ENCODE measurements at places on chromosomes 2 and 18. TPM values are rescaled to one million over a fixed set of nuclear protein-coding genes. Genes with fewer than 3 reads are reported as not detected.
A peak's percentile ranks its signal among the peaks of the same experiment; 100 is the strongest.

- no peak overlapping the region for H3K27ac ChIP-seq
- no peaks in the 10 kb centered on the region for H3K4me1 ChIP-seq
- no peak overlapping the region for H3K4me3 ChIP-seq
- no peaks in the 10 kb centered on the region for H3K36me3 ChIP-seq
- no peak for DNase-seq
Observed at GRCh38 chr2:174967691-174968260, 37.4 kb downstream of the CHN1 start.

EGR4 gene
- total RNA-seq = not detected

GRCh38 chr18:38318416-38318815, 752.8 kb upstream of the CELF4 start:
- H3K4me1 ChIP-seq = no peaks in the 10 kb centered on the region
- no peaks in the 10 kb centered on the region for H3K27me3 ChIP-seq
- H3K4me3 ChIP-seq = no peak overlapping the region
- no peaks in the 10 kb centered on the region for H3K36me3 ChIP-seq
- DNase-seq = no peak

PARD3B gene
- total RNA-seq = 25.1 TPM

FLACC1 gene
- total RNA-seq = 3.7 TPM

DNA sequence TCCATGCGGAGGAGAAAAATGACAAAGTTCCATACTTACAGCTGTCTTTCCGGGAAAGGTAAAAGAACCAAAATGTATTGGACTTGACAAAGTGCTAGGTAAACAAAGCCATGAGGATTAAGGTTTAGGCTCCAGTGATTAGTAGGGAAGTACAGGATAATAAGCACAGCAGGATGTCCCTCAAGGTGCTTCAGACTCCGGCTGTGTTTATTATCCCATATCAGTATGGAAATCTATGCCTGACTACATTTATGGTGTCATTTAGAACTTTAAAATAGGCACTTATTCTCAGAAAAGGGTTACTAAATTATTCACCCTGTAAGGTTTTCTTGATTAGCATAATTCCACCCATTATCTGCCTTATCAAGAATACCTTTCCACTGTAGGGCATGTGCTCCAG, 136.3 kb upstream of the CCDC68 start:
- peaks cover 9% of the 10 kb centered on the region for H3K4me1 ChIP-seq
- no peaks in the 10 kb centered on the region for H3K27me3 ChIP-seq
- DNase-seq = no peak
- no peaks in the 10 kb centered on the region for H3K36me3 ChIP-seq

GRCh38 chr2:11129598-11130449, 25.4 kb upstream of the SLC66A3 start:
- H3K4me1 ChIP-seq = peaks cover 65% of the 10 kb centered on the region
- H3K4me3 ChIP-seq = peak overlapping the region; percentile 34
- peak; percentile 94 for DNase-seq
- H3K27me3 ChIP-seq = no peaks in the 10 kb centered on the region

KCNE4 gene
- total RNA-seq = 25.0 TPM

DNA sequence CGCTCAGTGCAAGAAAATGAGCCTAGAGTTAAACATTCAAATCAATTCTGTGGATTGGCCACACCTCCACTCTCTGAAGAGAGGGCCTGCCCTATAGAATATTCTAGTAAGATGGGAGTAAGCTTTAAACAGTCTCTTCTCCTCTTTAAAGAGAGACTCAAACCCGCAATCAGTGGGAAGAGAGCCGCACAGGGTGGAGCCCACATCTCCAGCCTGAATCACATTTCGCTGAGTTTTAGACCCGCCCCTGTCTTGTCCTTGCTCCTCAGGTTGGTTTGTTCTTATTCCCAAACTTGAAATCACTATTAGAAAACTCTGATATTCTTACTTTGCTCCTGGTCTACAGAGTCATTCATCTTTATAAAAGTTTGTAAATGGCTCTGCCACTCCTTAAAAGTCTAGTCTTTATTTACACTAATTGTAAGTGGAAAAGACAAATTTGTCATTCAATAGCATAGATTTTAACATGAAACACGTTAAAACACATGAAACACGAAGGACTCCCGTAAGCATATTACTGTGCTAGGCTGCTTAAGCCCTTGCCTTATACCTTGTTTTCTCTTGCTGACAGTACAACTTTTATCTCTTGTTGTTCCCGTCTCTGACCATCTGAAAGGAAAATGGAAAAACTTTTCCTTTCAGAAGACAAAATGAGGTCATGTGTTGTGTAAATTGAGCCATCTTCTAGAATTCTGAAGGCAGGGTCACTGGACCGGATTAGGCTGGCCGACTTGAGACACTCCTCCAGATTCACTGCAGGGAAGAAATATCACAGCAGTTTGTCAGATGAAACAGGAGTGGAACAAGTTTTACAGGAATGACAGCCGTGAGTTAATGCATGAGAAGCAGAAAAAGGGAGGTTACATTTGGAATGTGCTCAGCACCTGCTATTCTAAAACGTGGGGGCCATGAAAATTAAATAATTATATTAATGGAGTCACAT, 5.6 kb downstream of the DSC1 start:
- no peaks in the 10 kb centered on the region for H3K4me1 ChIP-seq
- H3K36me3 ChIP-seq = no peaks in the 10 kb centered on the region
- H3K27me3 ChIP-seq = no peaks in the 10 kb centered on the region
- H3K4me3 ChIP-seq = no peak overlapping the region
- DNase-seq = no peak

MEP1B gene
- not detected for total RNA-seq

DNA sequence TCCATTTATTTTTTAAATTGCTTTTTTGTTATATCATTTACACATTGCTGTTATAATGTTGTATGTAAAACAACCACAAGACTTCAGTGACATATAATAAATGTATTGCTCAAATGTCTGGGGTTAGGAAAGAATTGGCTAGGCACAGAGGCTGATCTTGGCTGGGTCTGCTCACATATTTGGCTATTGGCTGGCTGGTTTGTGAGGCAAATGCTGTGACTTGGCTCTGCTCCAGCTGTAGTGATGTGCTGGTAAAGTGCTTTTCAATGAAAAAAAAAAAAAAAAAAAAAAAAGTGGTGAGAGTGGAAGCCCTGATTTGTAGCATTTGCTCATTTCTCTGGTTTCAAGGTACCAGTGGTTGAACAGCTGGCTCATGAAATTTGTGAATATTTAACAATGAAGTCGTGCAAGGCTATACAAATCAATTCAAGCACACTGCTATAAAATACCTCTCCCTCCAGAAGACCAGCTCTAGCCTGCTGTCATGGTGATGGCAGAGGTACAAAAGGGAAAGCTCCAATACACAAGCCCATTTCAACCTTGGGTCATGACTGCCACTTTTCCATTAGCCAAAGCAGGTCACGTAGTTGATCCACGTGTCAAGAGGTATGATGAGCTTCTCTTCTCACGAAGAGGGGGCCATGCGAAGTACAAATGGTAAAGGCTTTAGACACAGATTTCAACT, 43.7 kb upstream of the RIT2 start:
- no peak for DNase-seq
- no peaks in the 10 kb centered on the region for H3K4me1 ChIP-seq
- no peaks in the 10 kb centered on the region for H3K36me3 ChIP-seq

DNA sequence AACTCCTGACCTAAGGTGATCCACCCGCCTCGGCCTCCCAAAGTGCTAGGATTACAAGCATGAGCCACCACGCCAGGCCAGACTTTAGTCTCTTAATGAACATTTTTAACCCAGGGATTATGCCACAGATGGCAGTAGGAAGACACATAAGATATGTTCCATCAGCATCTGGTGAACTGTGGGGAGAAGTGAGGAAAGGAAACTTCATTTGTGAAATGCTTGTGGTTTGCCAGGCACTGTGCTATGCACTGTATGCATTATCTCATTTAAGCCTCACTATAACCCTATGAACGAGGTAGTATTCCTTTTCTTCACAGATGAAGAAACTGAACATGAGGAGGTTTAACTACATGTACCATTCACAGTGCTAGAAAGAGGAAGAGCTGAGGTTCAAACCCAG, 29.3 kb downstream of the PTRHD1 start:
- DNase-seq = no peak
- H3K27me3 ChIP-seq = no peaks in the 10 kb centered on the region
- H3K36me3 ChIP-seq = peaks cover 99% of the 10 kb centered on the region
- H3K4me3 ChIP-seq = no peak overlapping the region
- H3K4me1 ChIP-seq = no peaks in the 10 kb centered on the region

ZAP70 gene
- total RNA-seq = 96.1 TPM

- H3K4me1 ChIP-seq = no peaks in the 10 kb centered on the region
- no peak overlapping the region for H3K27ac ChIP-seq
- no peak for DNase-seq
- no peak overlapping the region for H3K4me3 ChIP-seq
Observed at GRCh38 chr2:188130317-188130716, 161.4 kb upstream of the GULP1 start.

- no peaks in the 10 kb centered on the region for H3K27me3 ChIP-seq
- no peak for DNase-seq
- no peaks in the 10 kb centered on the region for H3K36me3 ChIP-seq
- no peak overlapping the region for H3K4me3 ChIP-seq
- no peaks in the 10 kb centered on the region for H3K4me1 ChIP-seq
Observed at GRCh38 chr2:203052539-203052938, 37.9 kb downstream of the NBEAL1 start.

CFC1 gene
- total RNA-seq = not detected

AQP12A gene
- not detected for total RNA-seq

DNA sequence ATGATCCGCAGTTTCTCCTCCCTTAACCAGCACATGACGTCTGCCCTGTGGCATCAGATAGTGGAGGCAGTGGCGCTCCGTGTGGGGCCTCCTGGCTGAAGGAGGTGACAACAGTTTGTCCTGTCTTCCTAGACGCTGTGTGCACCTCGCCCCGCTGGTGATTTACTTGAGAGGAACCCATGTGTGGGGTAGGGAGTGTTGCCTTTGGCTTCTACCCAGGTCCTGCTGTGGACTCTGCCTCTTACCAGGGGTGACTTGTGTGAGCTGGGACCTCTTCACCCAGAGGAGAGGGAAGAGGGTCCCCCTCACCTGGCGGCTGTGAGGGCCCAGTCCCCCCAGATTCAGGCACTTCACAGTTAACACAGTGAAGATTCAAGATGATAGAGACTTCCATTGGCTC, 77.6 kb downstream of the TMEM18 start:
- no peak overlapping the region for H3K27ac ChIP-seq
- no peak overlapping the region for H3K4me3 ChIP-seq
- H3K4me1 ChIP-seq = no peaks in the 10 kb centered on the region

DNA sequence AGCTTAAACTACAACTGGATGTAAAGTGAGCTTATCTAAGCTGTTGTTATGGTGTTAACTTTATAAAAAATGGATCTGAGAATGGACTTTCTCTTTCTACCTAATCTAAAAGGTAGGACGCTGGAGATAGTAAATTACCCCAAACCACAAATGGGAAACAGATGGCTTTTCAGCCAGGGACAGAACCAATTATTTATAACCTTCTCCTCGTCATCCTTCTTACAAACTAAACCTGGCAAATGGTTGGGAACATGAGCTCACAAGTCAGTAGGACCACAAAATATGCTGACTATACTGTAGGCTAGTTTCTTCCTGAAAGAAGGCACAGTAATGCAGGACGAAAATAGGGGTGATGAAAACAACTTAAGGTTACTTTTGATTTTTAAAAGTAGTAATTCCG, 32.7 kb upstream of the ZDBF2 start:
- no peak for DNase-seq
- H3K4me1 ChIP-seq = peaks cover 15% of the 10 kb centered on the region
- no peaks in the 10 kb centered on the region for H3K36me3 ChIP-seq
- no peaks in the 10 kb centered on the region for H3K27me3 ChIP-seq

DNA sequence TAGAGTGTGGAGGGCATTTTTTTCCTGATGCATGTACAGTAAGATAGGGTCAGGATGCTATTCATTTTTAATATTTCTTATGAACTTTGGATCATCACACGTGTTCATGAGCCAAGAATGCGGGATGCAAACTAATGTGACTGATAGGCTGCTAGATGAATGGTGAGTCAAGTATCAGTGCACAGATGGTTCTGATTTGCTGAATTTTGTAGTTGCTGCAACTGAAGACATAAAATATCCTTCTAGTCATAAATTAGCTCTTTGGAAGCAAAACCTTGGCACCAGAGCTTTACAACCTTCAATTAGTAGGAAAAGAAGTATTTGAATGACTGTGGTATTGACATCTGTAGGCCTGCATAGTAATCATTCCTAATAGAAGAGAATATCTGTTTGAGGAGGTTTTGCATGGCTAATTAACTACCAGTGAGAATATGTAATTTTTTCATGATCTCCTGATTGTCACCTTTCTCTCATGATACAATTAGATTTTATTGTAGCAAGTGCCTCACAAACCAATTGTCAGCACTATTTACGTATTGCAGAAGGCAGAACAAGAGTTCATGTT, 94.0 kb downstream of the VRK2 start:
- H3K27me3 ChIP-seq = no peaks in the 10 kb centered on the region
- no peaks in the 10 kb centered on the region for H3K36me3 ChIP-seq
- no peak overlapping the region for H3K4me3 ChIP-seq
- no peak overlapping the region for H3K27ac ChIP-seq

DNA sequence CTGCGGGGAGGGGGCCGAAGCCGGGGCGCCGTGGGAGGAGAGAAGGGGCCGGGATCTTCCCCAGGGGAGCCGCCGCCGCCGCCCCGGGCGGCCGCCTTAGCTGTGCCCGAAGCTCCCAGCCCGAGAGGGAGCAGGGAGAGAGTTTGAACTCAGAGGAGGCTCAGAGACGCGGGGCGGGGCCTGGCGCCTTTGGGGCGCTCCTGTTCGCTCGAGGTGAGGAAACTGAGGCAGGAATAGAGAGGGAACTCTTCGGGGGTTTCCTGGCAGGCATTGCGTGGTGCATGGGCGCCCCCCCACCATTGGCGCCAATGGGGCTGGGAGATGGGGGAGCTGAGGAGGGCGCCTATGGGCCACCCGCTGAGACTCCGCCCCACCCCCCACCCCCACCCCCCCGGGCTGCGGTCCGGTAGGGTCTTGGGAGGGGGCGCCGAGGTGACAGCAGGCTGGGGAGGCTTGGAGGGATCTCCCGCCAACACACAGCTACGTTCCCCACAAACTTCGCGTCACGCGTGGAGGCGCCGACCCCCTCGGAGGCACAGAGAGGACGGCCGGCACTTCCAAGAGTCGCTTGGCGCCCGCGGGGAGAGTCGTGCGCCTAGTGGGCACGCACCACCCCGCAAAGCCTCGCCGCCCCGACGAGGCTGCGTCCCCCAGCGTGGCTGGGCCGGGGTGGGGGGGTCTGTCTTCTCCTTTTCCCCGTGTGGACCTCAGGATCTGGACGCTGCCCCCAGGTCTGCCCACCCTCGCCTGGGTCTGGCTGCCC, 680 bp downstream of the CTDSP1 start:
- peak overlapping the region; percentile 99 for H3K4me3 ChIP-seq
- peak overlapping the region; percentile 100 for H3K27ac ChIP-seq
- no peaks in the 10 kb centered on the region for H3K27me3 ChIP-seq

- H3K4me1 ChIP-seq = peaks cover 31% of the 10 kb centered on the region
- no peak for DNase-seq
- H3K4me3 ChIP-seq = no peak overlapping the region
- peak overlapping the region; percentile 39 for H3K27ac ChIP-seq
- H3K36me3 ChIP-seq = no peaks in the 10 kb centered on the region
- H3K27me3 ChIP-seq = no peaks in the 10 kb centered on the region
Observed at GRCh38 chr18:45666520-45666919, 51.2 kb downstream of the SLC14A2 start.

ATG16L1 gene
- 32.0 TPM for total RNA-seq

- no peaks in the 10 kb centered on the region for H3K27me3 ChIP-seq
- peaks cover 3% of the 10 kb centered on the region for H3K4me1 ChIP-seq
- H3K36me3 ChIP-seq = no peaks in the 10 kb centered on the region
- no peak overlapping the region for H3K4me3 ChIP-seq
- peak; percentile 82 for DNase-seq
Observed at GRCh38 chr2:133886735-133887675, 318.7 kb upstream of the NCKAP5 start.

DYNAP gene
- 2.2 TPM for total RNA-seq
